ENCODE measurements at places on chromosomes 7 and 10.

- no peak for DNase-seq
Observed at GRCh38 chr10:25682203-25682851, 251.7 kb upstream of the MYO3A start.

- DNase-seq: no peak
Observed at GRCh38 chr7:121744877-121745276, 128.1 kb upstream of the PTPRZ1 start.

GRCh38 chr10:6711408-6711841 is 131.3 kb upstream of the PRKCQ start:
- no peak for DNase-seq

DNA sequence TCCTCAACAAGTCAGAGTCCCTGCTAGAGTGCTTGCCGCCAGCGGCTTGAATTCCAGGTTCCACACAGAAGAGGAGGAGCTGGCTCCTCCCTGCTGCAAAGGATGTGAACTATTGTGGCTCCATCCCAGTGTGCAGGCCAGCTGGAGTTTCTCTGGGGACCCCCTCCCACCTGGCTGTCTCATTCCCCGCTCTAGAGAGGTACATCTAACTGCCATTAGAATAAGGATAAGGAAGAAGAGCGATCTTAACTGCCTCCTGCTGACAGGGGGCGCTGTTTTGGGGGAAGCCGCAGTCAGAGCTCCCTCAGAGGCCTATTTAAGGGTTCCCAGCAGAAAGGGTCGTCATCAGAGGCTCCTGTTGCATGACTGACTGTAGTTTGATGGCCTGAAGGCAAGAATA is 40.8 kb upstream of the HECW1 start:
- no peak for DNase-seq

DNA sequence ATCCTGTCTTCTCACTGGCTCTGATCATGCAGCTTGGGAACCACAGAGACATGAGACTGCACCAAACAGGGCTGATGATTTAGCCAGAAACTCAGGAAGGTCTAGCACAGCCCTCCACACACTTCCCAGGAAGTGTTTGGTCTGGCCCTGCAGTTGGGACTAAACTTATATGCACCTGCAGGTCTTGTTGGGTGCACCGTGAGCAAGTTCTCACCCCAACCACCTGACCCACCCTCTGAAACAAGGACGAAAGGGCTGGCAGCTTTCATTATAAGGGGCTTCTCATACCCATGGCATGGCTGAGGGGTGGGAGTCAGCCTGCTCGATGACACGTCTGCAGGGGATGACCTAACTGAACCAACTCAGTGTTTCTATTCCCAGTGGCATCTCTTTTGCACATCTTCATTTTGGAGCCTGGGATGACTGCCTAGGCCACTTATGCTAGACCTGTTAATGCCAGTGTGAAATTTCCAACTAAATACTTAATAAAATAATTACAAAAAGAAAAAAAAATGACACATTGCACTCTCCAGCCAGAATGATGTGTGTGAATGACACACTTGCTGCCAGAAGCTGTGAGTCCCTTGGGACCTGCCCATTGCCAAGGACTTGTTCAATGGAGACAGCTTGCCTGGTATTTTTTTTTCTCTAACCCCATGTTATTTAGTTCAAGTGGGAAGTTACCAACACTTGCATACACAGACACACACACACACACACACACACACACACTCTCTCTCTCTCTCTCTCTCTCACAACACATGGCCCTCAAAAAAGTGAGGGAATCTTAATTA is 102.6 kb downstream of the NEURL1 start:
- DNase-seq: no peak

- DNase-seq: no peak
Observed at GRCh38 chr7:26188957-26189541, 11.5 kb downstream of the HNRNPA2B1 start.

GRCh38 chr7:36219429-36219828 is 66.4 kb downstream of the EEPD1 start:
- DNase-seq: no peak

Measured in stimulated activated CD8-positive, alpha-beta memory T cell treated with anti-CD3 and anti-CD28 coated beads, Interleukin-4, amount 100 ng/mL, for 1 hour (primary cell).